ENCODE measurements at places on chromosomes 1 and 21.
A peak's percentile ranks its signal among the peaks of the same experiment; 100 is the strongest.

GRCh38 chr1:202254454-202255252 lies 61.1 kb downstream of the LGR6 start:
- DNase-seq = no peak

GRCh38 chr21:44006656-44007055 lies 5.5 kb upstream of the TRAPPC10 start:
- DNase-seq = peak; percentile 62

DNA sequence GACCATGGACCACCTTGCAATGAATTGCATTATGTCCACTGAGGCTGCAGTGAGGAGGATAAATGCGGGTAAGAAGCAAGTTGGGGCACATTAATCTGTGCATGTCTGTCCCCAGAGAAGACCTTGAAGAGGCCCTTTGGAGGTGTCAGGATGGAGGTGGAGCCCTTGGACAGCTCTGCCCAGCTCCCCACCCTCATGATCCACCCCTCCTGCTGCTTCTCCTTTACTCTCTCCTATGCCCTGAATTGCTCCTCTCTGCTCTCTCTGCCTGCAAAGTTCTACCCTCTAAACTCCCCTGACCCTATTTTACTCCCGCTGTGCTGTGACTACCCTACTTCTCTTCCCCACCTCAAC lies 292.4 kb upstream of the USP24 start:
- DNase-seq = no peak

DNA sequence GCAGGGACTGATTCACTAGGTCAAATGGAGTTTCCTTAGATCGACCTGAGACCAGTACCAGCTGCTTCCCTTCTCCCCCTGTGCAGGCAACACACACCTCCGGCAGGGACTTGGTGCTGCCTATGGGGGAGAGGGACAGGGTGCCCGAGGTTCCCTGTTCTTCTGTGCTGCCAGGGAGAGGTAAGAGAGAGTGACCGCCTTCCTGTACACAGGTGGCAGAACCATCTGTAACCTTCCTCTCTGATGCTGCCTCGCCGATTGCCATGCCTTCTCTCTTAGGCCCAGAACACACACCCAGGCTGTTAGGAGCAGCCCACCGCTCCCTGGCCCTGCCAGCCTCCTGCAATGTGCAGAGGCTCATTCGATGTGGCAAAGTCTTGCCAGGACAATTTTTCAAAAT lies 9.3 kb downstream of the MYOC start:
- no peak for DNase-seq

- no peak for DNase-seq
These were observed 165.3 kb downstream of the FASLG start for GRCh38 chr1:172824209-172824608.

GRCh38 chr1:31880957-31881687 lies 57.0 kb downstream of the PTP4A2 start:
- no peak for DNase-seq

DNA sequence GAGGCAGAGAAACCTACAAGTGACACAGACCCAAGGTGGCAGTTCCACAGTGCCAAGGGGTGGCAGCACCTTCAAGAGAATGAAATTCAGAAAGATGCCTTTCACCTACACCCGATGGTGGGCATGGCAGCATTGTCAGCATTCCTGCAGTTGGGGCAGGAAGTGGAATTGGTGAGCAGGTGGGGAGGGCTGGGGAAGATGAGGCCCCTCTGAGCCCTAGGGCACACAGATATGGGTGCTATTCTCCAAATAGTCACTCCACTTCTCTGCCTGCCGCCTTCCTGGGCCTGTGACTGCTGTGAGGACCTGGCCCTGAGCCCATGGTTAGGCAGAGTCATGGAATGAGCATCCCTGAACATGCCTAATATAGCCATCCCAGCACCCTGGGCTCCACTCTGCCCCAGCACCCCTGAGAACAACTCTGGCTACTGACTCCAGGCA lies 8.3 kb downstream of the SHISA4 start:
- DNase-seq = peak; percentile 58

DNA sequence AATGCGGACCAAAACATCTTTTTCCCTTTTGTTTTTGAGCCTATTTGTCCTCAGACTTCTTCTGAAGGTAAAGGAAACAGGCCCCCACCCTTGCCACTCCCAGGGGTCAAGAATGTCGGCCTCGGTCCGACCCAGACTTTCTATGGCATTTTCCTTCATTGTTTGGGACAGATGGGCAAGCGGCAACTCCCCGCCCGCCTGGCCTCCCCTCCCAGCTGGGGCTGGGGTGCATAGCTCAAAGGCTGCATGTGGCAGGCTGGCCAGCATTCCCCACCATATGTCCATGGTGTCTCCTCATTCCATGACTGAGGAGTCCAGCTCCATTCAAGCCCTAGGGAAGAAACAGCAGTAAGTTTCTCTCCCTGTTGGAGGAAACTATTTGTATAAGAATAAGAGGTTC lies 29.4 kb upstream of the TSPEAR start:
- no peak for DNase-seq

- no peak for DNase-seq
These were observed 1655.0 kb downstream of the MRPL39 start for GRCh38 chr21:23952269-23952668.

DNA sequence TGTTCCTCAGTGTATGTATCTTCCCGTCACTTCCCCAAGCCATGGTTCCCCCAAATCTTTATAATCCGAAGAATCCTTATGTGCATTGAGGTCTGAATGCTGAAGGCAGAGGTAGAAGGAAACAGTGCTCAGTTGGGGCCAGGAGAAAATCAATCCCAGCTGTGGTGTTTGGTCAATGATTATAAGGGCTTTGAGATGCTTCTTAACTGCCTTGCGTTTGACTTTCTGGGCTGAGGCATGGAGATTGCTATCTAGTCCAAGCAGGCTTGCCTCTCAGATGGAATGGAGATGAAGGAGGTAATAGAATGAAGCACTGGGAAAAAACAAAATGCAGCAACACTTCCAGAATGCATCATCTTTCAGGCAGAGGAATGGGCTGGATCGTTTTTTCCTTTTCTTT lies 3.6 kb upstream of the MAP1LC3C start:
- no peak for DNase-seq

GRCh38 chr21:10273196-10273595 lies 248.2 kb upstream of the TPTE start:
- no peak for DNase-seq

DNA sequence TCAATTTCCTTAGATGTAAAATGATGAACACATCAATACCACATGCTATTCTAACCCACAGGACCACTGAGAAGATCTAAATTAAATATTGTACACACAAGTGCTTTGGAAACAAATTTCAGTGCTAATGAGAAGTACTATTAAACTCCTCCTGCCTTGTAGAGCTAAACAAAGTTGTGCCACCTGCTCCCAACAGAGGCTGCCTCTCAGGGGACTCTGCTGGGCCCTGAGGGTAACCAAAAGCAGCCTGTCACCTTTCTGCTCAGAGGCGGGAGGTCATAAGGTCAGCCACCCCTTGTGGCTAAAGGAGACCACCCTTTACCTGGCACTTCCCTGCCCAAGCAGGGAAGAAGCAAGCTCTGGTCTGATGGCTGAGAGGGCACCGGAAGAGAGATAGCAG lies 6.3 kb downstream of the SLC9A1 start:
- DNase-seq = no peak

DNA sequence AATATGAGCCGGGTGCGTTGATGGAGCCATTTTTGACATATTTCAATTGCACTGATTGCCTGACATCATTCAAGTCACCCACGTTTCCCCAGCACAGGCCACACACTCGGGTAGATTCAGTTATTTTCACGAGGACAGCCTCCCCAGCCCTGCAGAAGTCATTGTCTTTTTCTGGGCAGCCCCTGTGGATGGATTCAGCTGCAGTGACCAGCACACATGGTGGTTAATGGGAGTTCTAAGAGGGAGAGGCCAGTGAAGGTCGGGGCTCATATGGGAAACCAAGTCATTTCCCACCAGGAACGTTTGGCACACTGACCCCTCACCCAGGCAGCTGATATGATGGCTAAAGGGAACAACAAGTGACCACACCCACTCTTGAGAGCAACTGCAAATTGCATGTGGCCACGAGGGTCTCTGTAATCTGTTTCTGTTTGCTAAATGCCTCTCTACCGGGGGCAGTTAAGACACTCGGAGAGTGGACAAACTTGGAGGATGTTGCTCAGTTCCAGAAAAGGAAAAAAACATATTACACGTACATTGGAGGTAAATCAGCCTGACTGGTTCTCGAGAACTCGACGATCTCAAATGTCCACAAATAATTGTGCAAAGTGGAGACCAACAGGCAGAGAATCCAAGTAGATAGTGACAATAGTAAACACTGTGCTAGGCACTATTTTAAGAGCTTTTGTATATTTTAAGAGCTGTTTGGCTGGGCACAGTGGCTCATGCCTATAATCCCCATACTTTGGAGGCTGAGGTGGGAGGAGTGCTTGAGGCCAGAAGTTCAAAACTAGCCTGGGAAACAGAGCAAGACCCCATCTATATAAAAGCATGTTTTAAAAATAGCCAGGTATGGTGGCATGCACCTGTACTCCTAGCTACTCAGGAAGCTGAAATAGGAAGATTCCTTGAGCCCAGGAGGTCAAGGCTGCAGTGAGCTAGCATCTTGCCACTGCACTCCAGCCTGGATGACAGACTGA lies 167.2 kb upstream of the IRF2BP2 start:
- no peak for DNase-seq

DNA sequence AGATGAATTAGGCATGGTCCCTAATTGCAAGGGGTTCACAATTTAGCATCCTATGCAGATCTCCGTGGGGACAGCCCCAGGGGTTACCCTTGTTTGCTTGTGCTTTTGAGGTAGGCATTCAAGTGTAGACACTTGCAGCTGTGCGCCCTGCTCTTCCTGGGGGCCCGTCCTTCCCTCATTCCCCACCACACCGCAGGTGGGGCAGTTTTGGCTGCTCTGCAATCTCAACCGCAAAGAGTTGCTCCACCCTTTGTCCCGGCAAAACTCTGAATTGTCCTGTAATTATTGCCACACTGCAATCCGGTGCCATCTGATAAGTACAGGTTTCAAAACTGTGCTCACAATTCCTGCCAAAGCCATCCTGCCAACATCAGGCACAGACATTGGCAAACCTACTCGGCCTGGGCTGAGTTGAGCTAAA lies 65.4 kb upstream of the LYST start:
- DNase-seq = no peak

GRCh38 chr1:87127581-87127980 lies 201.1 kb upstream of the LMO4 start:
- DNase-seq = no peak

- DNase-seq = no peak
These were observed 640.7 kb downstream of the ADGRL2 start for GRCh38 chr1:82441402-82441801.

GRCh38 chr1:156422602-156423091 lies 53.6 kb downstream of the RHBG start:
- DNase-seq = no peak

GRCh38 chr1:241592273-241592958 lies 47.8 kb downstream of the CHML start:
- no peak for DNase-seq

GRCh38 chr1:77509051-77509492 lies 173.4 kb downstream of the ZZZ3 start:
- DNase-seq = no peak

GRCh38 chr1:185907246-185907645 lies 173.1 kb downstream of the HMCN1 start:
- no peak for DNase-seq

DNA sequence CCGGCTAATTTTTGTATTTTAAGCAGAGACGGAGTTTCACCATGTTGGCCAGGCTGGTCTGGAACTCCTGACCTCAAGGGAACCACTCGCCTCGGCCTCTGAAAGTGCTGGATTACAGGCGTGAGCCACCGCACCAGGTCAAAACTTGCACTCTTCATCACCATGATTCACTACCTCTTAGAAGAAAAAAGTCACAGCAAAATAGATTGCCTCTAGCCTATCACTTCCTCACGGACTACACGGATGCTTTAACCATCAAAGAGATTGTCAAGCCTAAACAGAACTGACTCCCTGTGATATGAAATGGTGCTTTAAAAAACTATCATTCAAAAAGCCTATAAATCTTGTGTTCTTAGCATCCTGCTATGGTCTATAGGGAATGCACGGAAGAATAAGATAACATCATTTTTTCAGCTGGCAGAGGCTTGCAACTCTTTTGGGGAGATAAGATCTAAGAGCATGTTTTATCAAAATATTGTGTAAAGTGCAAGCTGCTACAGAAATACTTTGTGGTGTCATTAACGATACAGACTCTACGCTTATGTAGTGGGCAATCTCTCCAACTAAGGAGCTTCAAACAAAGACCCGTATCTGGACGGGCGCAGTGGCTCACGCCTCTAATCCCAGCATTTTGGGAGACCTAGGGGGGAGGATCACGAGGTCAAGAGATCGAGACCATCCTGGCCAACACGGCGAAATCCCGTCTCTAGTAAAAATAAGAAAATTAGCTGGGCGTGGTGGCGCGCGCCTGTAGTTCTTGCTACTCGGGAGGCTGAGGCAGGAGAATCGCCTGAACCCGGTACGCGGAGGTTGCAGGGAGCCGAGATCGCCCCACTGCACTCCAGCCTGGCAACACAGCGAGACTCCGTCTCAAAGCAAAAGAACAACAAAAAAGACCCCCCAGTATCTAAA lies 966 bp downstream of the TFB2M start:
- no peak for DNase-seq

- no peak for DNase-seq
These were observed 17.2 kb upstream of the RAB29 start for GRCh38 chr1:205792481-205792881.

DNA sequence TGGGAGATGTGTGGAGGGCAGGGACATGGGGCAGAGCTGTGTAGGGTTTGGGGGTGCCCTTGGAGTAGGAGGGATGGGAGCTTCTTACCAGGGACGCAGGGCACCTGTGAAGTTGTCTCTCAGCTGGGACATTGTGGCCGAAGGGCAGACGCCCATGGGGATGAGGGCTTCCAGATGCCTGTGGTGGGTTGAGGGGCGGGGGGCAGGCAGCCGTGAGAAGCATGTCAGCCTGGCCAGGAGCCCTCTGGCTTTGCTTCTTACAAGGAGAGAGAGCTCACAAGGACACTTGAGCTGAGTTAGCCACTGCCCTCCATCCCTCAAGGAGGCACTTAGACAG lies 8.5 kb downstream of the A3GALT2 start:
- no peak for DNase-seq

DNA sequence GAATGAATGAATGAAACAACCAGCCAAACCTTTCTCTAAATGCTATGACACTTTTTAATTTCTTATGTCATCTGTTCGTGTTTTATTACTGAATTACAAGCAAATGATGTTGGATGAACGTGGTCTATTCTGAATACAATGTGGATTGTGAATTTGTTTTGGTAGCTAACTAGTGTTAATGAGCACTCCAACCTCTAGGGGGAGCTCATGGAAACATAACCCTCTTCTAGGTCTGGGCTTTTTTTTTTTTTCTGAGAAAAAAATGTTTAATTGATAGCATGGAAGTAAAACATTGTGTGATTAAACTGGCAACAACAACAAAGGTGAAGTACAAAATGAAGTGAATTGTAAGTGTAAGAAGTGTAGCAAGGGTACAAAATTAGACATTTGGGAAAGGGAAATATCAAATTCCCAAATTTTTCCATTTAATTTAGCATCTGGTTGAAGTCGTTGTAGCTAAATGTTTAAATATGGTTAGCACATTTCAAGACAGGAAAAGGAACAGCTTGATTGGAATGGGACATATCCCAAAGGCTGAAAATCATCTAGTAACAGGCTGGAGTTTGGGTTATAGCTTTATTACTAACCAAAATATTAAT lies 42.6 kb upstream of the PTGS2 start:
- no peak for DNase-seq

- no peak for DNase-seq
These were observed 144.3 kb downstream of the NTPCR start for GRCh38 chr1:233094691-233095090.

Measured in left ventricle myocardium inferior (tissue), 1 donor.